ENCODE measurements at places on chromosomes 3 and 15.

DNA sequence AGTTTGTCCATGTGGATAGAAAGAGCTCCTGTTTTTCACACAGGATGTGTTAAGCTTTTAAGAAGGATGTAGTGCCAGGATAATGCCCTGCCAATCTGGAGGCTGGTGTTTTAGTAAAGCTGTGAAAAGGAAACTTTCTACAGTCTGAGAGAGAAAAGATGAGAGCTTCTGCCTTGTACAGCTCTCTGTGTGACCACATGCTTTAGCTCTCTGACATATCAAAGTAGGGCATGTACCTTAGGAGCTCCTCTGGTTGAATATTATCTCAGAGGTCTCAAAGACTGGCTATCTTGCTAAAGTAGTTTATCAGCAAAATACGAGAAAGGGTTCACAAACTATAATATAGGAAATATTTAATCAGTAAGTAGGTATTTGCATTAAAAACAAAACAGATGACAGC, 30.4 kb downstream of the CDIN1 start:
- DNase-seq = no peak

DNA sequence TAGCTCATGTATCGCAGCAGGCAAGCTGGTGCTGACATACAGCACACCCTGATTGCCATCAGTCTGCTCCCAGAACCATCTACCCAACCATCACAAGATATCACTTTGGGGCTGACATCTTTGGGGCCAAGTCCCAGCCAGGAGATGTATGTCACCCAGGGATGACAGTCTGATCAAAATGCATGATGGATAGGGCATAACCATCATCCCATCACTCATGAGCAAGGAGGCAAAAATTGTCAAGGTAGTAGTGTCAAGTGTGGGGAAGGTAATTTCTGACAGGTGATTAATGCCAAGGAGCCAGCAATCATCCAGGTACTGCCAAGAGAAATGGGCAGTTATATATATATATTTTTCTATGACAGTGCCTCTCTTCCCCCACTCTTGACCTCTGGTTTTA, 277.4 kb downstream of the WDR72 start:
- no peak for DNase-seq

DNA sequence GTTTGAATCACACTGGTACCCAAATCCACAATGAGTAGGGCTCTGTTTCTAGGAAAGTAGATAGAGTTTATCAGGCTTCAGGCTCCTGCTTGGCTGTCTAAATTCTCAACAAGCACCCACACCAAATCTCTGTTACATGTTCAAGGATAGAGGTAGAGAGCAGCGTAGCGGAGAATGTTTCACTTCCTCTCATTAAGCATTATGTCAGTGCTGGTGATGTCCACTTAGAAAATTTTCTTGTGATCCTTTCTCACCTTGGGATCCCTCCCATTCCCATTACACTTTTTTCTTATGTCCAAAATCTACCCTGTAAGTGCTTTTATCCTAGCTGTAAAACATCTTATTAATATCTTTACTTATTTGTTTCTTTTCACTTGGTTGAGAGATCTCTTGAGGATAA, 34.7 kb upstream of the GCSAM start:
- DNase-seq = no peak

DNA sequence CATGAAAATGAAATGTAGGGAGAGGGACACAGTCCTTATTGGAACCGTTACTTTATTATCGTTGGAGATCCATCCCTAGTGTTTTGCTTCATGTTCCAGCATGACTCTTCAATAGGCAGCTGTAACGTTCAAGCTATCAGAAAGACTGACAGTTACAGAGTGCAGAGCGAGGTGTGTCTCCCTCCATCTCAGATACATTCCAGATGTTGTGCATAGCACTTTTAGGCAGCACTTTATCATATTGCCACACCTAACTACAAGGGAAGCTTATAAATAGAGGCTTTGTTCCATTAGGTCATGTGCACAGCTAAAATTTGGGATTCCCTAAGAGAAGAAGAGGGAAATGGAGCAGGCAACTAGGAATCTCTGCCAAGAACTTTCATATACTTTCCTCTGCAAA, 1009.6 kb downstream of the ROBO2 start:
- no peak for DNase-seq

GRCh38 chr3:61828184-61828874, 267.0 kb downstream of the PTPRG start:
- no peak for DNase-seq

GRCh38 chr15:49748791-49749190, 127.9 kb downstream of the DTWD1 start:
- DNase-seq = no peak

DNA sequence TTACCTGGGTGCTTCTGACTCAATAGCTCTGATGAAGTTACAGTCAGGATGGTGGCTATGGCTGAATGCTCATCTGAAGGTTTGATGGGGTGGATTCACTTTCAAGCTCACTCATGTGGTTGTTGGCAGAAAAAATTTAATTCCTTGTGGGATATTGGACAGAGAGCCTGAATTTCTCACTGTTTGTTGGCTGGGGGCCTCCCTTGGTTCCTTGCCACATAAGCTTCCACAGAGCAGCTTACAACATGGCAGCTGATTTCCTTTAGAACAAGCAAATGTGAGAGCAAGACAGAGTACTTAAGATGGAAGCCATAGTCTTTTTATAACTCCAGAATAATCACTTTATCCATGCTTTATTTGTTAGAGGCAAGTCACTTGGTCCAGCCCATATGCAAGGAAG, 150.6 kb downstream of the PPM1L start:
- DNase-seq = no peak

DNA sequence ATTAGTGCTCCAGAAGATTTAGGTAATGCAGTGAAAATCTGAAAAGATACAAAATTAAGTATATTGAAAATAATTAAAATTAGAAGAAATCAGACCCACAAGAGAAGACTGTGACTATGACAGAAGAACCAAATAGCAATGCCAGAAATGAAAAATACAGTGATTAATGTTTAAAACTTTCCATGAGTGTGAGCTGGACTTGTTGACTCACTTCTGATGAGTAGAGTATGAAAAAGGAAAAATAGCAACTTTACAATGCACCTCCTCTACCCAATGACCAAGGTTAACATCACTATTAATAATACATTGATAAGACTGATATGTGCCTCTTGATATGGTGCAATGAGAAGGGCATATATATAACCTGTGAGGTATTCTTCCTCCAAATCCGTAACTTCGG, 39.3 kb upstream of the SLC22A13 start:
- no peak for DNase-seq

- DNase-seq = no peak
Measured at GRCh38 chr3:13548696-13549622, at the start of gene FBLN2. Gene FBLN2 (plus strand): TSS chr3:13549125. CDS start chr3:13570356, 21,231 bp downstream.

DNA sequence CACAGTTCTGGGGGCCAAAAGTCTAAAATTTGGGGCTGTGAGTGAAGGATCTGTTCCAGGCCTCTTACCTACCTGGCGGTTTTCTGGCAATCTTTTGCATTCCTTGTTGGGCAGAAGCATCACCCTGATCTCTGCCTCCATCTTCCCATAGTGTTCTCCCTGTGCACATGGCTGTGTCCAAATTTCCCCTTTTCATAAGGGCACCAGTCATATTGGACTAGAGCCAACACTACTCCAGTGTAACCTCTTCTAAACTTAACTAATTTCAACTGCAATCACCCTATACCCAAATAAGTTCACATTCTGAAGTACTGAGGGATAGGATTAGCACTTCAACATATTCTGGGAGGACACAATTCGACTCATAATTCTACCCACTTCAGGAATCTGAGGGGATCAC, 85.0 kb downstream of the CCNL1 start:
- no peak for DNase-seq

DNA sequence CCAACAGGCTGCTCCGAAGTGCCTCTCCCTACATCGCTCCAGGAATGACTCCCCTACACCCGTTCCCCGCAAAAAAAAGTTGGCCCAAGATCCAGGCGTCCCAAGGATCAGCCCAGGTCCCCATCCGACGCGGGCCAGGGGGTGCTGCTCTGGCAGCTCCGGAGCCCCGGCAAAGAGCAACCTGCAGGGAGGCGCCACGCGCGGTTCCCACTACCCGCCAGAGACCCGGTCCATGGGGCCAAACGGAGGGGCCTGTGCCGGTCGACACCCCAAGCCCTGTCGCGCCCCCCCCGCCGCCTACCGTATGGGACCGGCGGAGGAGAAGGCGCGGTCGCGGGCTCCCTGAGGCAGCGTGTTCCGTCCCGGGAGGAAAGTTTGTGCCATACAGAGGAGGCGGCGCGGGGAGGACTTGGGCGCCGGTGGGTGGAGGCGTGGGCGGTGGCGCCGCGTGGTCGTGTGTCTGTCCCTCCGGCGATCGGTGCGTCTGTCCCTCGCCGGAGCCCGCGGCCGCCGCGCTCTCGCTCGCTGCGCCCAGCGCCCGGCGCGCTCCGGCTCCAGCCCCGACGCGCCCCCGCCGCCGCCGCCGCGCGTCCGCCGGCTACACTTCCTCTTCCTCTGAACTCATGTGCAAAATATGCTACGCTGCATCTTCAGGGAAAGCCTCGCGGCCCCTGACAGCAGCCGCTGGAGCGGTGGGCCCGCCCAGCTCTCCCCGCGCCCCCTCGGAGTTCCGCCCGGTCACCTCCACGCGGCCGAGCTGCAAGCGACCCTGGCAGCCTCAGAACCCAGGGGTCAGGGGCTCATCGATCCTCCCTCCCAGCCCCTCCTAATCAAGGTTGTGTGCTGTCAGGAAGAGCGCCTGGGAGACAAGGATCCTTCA, at the start of gene RFTN1:
RFTN1 (minus strand) TSS at position 559 of the 880 bp plus-strand sequence. CDS start 19,830 bp downstream, outside the sequence.
- no peak for DNase-seq

DNA sequence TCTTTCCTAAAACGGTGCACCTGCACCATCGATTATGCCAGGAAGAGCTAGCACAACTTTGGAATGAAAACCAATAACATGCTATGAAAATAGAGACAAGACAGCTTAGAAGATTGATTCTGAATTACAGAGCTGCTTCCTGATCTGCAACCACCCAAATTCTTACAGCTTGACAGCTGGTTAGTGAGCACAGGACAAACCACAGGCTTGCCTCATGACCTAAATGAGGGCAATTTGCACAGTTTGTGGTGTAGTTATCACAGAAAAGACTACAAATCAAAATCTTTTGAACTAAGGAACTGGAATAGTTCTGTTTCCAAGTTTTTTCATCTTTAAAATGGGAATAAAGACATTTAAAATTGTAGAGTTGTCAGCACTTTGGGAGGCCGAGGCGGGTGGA, 533.5 kb downstream of the NAALADL2 start:
- no peak for DNase-seq

DNA sequence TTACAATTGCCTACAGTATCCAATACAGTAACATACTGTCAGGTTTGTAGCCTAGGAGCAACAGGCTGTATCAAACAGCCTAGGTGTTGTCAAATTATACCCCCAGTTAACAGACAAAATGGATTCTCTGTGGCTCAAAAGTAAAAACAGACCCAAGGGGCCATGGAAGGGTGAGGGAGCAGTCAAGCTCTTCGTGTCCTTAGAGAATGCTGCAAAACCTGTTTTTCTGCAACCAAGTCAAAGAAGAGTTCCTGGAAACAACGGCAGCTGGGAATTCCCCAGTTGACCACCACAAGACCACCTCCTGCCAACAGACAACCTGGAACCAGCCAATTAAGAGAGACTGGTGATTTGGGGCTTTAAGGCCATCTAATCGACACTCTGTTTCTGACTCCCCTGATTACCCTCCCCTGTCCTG, 11.1 kb upstream of the THUMPD3 start:
- DNase-seq = no peak

DNA sequence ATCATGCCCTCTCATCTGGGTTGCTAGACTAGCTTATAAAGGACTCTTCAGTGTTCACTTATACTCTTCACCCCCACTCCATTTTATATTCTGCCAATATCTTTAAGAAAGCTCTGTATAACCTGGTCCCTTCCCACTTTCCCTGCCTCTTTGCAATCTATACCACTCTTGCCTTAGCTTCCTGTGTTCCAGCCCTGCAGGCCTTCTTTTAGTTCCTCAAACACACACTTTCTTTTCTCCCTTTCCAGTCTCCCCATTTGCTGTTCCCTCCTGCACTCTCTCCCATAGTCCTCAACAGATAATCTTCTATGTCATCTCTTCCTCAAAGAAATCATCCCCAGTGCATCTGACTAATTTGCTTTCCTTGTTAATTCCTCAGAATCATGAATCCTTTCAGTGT, 28.7 kb downstream of the SENP8 start:
- DNase-seq = no peak

DNA sequence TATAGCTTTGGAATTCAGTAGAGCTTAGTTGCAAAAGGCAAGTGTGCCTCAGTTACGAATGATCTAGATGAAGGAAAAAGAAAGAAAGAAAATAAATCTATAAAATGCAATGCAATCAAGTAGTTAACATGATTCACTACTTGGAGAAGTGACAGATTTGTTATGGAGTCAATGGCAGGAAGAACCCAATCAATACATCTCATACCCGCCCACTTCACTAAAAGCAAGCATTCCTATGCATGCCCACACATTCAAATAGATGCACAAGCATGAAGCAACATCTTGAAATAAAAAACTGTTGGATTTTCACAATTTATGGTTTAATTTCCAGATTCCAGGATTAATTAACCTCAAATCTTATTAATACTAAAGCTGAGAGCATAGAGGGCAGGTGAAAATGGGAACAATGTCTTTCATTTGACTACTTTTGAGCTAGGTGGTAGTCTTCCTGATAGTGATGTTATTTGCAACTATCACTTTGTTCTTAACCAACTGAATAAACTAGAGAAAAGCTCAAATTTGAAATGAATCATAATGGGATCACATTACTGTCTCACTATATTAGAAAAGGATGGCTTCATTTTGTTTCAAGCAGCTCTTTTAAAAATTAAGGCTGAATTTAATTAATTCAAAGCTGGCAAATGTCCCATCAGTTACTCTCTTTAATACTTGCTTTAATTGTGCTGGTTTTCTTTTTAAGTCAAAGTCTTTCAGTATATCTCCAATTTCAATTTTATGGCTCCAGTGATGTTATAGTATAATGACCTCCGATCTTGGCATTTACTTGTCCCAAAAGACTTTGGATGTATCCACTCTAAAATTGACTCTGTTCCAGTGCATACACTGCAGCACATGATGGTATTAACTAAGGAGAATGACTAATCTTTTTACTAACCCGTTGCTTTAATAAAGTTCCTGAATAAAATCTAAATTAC, 46.7 kb upstream of the CCDC50 start:
- no peak for DNase-seq

- no peak for DNase-seq
Measured at GRCh38 chr15:101534376-101534970, 45.0 kb upstream of the PCSK6 start.

DNA sequence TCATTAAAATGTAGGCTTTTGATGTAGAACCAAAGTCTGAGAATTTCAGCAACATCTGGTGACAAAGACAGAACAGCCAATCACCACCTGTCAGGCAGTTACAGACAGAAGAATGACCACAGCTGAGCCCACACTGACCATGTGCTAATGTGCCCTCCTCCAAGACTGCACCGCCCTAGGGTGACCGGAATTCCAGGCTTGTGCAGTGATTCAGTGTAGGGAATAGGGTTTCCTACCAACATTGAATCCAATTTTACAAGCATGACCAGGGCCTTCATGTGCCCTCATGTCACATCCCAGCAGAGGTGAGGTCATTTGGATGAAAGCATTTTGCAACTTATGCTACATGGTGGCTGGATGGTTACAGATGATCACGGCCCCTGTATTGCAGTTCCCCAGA, 412.5 kb downstream of the SOX2 start:
- no peak for DNase-seq

DNA sequence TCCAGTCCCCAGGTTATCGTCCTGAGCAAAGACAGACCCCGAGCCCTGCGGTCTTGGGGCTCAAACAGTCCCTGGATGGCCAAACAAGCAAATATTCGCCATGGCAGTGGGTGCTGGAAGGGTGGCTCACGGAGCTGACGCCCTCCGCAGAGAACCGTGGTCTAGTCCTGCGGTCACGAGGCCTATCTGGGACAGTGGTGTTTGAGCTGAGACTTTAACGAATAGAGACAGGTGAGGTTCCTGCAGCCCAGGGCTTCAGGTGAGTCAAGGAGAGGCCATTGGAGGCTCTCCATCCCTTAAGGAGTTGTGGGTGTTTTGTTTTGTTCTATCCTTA, 399 bp upstream of the SUCLG2 start:
- DNase-seq = peak; percentile 6
